Stimulated activated CD4-positive, alpha-beta T cell treated with anti-CD3 and anti-CD28 coated beads, TNF-alpha, amount 100 ng/mL, for 1 hour (primary cell): ENCODE measurements at places on chromosomes 6 and 20.

DNA sequence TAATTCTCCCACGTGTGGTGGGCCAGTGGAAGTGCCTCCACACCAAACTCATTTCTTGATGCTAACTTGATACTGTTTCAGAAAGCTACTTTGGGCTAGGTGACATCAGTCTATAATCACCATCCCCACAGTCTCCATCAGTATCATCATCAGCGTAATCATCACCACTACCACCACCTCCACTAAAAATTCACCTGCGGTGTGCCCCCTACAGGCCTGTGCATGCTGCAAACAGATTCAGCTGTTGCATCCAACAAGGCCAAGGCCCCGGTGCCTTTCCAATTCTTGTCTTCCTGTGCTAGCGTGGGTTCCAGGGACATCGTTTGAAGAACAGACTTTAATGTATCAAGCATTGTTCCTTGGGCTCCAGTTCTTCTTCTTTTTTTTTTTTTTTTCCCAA lies 201.3 kb upstream of the EXOC2 start:
- no peak for DNase-seq

DNA sequence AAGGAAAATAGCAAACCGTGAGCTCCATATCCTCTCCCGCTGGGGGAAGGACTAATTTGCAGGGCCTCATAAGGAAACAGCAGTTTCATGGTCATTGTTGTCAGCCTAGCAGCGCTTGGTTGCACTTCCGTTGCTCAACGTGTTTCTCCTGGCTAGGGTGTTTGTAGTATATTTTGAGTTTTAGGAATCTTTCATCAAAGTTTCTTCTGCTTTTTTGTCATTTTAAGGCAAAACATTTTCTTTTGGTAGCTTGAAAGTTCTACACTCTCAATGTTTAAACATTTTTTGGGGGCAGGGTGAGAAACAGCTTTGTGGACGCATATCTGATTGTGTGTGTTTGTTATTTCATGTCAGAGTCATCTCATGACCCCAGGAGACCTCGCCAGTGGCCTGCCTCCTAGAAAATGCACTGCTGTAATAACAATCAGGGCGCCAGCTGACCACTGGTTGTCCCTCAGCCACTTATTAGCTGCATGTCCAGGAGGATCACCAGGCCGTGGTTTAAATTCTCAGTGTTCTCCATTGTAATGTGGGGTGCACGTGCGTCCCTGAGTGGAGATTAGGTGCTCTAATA lies 20.6 kb downstream of the JARID2 start:
- DNase-seq = no peak

DNA sequence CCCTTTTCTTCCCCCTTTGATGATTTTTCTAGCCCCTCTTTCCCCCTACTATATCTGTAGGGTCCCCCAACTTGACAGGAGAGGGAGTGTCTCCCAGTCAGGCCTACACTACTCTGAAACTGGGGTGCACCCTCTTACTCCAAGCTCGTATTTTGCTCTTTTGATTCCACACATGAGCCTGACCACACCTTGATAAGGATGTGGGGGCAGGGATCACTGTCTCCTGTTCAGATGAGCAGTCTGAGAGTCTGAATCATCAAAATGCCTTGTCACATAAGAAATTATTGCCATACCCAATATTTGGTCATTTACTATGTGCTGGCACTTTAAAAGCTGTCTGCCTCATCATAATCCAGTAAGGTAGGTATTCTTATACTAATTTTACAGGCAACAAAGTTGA lies 15.9 kb downstream of the PNPLA1 start:
- no peak for DNase-seq

DNA sequence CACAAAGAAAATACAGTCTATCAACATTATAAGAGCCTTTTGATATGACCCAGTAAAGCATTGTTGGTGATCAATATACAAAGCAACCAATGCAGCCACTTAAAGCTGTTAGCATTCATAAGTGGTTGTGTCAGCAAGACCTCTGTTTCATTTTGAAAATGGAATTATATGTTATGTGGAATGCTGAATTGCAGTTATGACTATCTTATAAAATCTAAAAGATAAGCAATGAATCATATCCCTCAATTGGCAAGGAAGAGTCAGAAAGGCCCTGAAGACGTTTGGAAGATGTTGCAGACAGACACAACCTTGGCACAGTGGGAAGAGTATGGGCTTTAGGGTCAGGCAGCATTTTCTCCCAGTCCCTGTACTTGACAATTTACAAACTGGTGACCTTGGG lies 93.8 kb upstream of the RNF217 start:
- no peak for DNase-seq

DNA sequence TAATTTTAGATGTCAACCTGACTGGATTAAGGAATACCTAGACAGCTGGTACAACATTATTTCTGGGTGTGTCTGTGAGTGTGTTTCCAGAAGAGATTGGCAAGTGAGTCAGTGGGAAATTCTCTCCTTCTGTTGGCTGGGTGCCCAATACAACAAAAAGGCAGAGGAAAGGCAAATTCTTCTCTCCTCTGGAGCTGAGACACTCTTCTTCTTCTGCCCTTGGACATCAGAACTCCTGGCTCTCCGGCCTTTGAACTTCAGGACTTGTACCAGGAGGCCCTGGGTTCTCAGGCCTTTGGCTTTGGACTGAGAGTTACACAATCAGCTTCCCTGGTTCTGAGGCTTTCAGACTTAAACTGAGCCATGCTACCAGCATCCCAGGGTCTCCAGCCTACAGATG lies 7.8 kb upstream of the BTN3A1 start:
- no peak for DNase-seq

GRCh38 chr6:47862731-47863130 lies 80.9 kb downstream of the OPN5 start:
- no peak for DNase-seq

- no peak for DNase-seq
These were observed 823.4 kb upstream of the GJE1 start for GRCh38 chr6:141309295-141309694.

- DNase-seq = no peak
These were observed 16.5 kb downstream of the SMLR1 start for GRCh38 chr6:130843575-130844320.

DNA sequence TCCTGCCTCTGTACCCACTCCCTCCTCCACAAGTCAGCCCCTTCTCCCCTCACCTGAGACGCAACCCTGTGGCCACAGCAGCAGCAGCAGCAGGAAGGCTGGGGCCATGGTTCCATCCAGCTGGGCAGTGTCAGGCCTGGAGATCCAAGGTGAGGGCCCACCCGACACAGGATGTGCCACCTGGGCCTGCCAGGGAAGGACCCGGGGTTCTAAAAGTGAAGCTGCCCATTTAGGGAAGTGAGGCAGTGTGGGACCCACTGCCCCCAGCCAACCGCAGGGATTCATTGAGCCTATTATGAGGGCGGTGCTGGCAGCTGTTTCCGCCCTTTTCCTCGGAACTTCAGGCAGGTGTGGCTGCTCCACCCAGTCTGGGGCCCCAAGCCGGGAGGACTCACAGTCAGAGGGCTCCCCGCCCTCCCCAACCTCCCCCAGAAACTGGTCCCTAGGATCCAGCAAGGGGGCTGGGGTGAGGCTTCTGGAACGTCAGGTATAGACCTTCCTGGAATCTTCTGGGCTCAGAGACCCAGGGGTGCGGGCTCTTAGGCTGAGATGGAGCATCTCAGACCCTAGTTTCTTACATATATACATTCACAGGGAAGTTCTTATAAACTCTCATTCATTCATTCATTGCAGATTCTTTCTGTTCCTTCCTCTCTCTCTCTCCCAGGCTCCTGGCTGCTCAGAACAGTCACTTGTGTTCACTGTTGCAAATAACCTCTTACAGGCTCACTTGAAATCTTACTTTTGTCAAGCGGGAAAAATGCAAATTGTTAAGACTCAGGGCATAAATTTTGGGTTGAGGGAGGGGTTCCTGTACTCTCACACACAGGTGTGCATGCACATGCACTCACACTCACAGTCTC lies at the start of gene TREML2:
Gene TREML2, minus strand, starts transcription at position 249 of the 863 bp plus-strand sequence. Its CDS starts 141 bp downstream, at position 108.
- DNase-seq = no peak

GRCh38 chr20:50111829-50112495 lies 988 bp downstream of the UBE2V1 start:
- DNase-seq = no peak

DNA sequence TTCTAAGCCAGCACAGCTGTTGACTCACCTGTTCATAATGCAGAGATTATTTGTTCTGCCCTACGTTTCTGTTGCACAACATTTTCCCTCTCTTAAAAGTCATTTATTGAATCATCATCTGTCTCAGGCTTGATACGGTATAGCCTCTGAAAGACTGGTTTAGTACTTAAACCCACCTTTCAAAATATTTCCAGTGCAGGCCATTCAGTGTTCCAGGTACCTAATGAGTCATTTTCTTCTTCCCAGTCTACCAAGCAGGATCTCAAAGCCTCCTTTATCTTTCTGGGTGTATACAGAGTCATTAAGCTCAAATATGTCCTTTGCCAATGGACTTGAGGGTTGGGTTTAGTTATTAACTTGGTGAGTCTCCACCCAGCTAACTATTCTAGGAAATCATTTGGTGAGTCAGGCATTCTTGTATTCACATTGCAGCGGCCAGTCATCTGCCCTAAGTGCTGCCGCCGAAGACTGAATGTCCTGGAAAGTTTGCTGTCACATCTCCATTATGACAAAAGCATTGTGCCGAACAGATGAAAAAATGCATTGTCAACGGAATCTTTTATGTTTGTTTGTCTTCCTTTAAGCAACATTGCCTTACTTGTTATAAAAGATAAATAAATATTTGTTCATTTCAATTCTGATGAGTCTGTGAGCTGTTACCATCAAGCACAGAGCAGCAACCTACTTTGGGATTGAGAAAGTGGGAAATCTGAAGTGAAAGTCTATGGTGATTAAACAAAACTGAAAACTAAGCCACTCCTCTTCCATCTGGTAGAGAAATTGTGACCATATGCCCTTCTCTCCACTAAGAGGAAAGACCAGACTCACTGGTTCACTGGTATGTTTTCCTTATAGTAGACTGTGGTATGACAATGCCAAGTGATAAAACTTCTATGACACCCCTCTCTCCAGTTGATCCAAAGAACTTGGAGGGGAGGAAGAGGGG lies 14.3 kb upstream of the FAM135A start:
- no peak for DNase-seq

DNA sequence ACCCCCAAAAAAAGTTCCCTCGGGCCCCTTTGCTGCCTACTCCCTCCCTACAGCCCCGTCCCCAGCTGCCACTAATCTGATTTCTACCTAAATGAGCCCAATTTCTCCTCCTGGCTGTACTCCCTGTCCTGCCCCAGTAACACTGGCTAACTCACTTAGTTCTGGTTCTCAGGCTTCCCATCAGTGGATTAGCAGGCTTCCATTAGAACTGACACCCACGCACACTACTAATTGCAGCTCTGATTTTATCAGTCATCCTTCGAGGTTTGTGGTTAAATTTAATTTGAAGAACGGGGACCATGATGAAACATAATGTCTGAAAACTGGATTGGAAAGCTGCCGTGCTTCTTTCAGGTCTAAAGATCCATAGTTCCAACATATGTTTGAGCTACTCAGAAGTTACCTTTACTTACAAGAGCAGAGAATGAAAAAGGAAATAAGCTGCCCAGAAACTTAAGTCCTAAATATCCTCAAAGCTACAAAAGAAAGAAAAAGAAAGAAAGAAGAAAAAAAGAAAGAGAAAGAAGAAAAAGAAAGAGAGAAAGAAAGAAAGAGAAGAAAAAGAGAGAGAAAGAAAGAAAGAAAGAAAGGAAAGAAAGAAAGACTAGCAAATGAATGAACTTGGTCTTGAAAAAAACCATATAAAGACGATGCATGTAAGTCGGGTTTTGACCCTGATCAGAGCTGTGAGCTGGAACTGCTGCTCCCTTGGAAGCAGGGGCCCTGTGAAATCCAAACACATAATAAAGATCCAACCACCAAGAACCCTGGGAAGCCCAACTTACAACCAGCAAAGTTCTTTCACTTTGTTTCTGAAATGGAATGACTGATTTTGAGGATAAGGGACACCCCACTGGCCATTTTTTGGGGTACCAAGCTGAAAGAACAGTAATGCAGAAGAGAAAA lies 51.7 kb downstream of the CNKSR3 start:
- DNase-seq = no peak

DNA sequence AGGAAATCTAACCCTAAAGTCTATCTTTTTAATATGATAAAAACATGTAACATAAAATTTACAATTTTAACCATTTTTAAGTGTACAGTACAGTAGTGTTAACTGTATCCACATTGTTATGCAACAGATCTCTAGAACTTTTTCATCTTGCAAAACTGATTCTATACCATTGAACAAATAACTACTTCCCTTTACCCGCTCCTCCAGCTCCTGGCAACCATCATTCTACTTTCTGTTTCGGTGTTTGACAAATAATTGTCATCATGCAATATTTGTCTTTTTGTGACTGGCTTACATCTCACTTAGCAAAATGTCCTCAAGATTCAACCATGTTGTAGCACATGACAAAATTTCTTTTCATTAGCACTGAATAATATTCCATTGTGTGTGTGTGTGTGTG lies 203.2 kb downstream of the SIM1 start:
- DNase-seq = no peak

DNA sequence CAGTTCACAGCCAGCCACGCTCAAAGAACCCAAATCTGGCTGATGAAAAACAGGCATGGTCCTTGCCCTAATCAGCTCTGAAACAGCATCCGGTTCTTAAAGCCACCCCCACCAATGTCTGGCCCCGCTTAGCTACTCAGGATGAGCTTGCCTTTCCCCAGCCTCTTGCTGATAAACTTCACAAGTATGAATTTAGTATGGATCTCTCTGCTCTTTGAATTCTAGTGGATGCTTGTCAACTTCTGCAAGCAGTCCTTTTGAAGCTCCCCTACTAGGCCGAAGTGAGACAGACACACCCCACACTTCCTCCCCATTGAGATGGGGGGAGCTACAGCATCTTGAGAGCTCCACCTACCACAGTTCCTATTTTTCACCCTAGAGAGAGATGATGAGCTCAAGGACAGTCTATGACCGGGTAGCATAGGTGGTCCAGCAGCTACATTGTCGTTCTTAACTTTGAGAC lies 36.7 kb downstream of the EBF4 start:
- no peak for DNase-seq

- no peak for DNase-seq
These were observed at the start of gene TRIM10 for GRCh38 chr6:30160785-30161531. Gene TRIM10 (minus strand): TSS chr6:30161211. CDS start chr6:30160858, 353 bp downstream.

DNA sequence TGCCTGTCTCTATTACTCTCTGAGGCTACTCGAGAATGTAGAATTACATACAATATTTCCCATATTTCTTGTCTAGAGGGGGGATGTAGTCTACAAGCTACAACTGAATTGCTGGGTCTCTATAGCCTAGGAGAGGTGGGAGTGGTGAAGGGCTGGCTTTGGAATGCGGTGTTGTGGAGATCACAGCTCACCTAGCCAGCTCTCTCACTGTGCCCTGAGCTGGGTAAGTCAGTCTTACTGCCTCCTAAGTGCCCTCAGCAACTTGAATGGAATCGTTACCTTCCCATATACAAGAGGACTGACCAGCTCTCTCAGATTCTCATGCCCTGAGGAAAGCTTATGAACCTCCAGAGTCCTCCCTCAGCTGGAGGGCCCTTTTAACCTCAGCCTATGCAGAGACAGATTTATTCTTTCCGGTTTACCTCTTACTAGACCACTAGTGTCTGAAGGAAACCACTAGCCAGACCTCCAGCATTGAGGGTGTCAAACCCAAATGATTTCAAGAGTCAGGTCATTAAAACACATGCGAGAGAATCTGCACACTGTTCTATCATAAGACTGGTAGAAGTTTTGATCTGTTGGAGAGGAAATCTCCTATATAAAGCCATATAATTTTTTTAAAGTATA lies 20.6 kb downstream of the VIP start:
- no peak for DNase-seq
